ENCODE measurements at places on chromosomes 11 and 22.

DNA sequence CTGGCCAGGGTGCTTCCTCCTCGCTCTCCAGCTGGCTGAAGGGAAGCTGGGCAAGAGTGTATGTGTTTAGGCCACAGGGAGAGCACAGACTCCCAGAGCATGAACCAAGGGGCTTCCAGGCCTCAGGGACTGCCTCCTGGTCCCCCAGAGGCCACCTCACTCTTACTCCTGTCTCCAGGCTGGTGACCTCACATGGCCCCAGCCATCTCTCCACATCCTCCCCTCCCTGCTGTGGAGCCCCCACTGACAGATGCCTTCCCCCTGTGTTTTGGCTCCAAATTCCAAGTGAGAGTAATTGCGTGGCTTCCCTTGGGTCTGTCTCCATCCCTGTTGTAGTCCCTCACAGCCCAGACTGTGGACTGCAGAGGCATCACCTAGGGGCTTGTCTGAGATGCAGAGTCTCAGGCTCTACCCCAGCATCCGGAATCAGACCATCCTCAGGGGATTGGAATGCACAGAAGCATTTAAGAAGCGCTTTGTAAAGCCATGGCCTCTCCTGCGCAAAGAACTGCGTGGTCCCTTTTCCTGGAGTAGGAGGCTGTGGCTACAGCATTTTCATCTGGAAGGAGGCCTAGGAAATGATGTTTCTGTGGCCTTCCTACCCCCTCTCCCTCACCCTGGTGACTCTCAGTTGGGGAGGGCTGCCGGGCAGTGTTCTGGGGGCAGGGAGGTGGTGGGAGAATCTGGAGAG lies 91.1 kb downstream of the ATXN10 start:
- DNase-seq, result no peak

GRCh38 chr22:29738118-29738815 lies 18.5 kb downstream of the CABP7 start:
- no peak for DNase-seq

DNA sequence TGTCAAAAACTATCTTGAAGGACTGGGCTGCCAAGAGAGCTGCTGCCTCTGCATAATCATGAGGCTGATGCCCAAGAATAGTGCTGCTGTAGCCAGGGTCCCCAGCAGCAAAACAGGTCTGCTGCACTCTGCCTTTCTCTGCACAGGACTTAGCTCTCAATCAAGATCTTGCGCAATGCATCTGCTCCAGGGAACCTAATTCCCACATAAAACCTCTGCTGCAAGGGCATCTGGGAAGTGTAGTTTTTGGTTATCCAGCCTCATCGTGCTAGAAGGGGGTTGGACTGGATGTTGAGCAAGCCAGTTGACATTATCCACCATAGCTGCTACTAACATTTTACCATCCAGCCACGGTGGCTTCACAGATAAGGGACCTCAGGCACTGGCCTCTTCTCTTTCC lies 192.7 kb downstream of the C11orf91 start:
- no peak for DNase-seq

GRCh38 chr22:44965171-44965570 lies 44.6 kb downstream of the PHF21B start:
- DNase-seq, result no peak

GRCh38 chr11:92929246-92929645 lies 40.2 kb upstream of the MTNR1B start:
- no peak for DNase-seq

DNA sequence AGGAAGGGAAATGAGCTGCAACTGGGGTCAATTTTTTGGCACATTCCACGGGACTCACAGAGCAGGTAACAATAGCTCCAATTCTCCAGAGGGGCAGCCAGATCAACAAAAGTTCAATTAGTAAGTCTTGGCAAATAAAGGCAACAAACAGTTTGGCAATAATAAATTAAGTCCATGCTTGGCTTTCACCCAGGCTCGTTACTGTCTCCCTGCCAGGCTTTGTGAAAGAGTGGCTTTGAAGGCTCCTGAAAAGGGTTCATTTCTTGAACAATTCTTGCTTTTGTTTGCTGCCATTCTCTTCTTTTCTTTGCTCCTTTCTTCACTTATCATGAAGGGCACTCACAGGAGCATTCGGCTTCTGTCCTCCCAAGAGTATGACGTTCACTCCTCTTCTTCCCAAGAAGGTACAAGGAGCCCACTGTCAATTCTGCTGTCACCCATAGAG lies 123.3 kb downstream of the APIP start:
- DNase-seq, result no peak

DNA sequence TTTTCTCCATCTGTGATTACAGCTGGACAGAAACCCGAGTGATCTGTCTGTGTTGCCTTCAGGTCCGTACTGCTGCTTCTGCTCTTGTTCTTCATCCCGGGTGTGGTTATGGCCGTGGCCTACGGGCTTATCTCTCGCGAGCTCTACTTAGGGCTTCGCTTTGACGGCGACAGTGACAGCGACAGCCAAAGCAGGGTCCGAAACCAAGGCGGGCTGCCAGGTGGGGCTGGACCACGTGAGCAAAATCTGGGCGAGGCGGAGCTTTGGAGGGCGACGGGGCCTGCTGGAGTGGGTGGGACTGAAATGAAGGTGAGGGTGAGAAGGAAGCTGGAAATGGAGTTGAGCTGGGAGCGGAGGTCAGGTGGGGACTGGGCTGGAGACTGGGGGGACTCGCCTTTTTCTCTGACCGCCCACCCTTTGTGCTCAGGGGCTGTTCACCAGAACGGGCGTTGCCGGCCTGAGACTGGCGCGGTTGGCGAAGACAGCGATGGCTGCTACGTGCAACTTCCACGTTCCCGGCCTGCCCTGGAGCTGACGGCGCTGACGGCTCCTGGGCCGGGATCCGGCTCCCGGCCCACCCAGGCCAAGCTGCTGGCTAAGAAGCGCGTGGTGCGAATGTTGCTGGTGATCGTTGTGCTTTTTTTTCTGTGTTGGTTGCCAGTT lies 11.1 kb downstream of the CCKBR start:
- no peak for DNase-seq

DNA sequence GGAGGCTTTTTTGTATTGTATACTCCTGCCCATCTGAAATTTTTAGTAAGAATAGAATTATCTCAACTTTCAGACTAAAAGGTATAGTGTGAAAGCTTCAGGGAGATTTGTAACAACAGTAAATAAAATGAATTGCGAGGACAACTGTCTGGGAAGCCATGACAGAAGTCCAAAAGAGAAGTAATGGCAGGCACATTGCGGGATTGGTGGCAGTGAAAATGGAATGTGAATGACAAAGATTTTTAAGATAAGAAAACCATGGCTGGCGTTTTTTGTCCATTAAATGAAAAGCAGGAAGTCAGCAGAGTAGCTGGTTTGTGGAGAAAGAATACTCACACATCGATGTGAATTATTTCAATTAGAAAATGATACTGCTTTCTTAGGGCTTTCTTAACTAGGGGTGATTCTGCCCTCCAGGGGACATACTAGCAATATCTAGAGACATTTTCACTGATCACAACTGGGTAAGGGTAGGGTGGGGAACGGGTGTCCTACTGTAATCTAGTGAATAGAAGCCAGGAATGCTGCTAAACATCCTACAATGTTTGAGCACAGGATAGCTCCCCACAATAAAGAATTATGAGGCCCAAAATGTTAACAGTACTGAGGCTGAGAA lies 1.6 kb downstream of the NPAT start:
- DNase-seq, result no peak

- no peak for DNase-seq
These were observed 43.3 kb downstream of the SNX19 start for GRCh38 chr11:130872981-130873380.

- no peak for DNase-seq
These were observed 136.4 kb upstream of the SYN3 start for GRCh38 chr22:33194529-33195077.

GRCh38 chr11:21321072-21321471 lies 651.7 kb downstream of the NELL1 start:
- DNase-seq, result no peak

GRCh38 chr11:47786373-47786772 lies 19.2 kb upstream of the FNBP4 start:
- DNase-seq, result no peak

DNA sequence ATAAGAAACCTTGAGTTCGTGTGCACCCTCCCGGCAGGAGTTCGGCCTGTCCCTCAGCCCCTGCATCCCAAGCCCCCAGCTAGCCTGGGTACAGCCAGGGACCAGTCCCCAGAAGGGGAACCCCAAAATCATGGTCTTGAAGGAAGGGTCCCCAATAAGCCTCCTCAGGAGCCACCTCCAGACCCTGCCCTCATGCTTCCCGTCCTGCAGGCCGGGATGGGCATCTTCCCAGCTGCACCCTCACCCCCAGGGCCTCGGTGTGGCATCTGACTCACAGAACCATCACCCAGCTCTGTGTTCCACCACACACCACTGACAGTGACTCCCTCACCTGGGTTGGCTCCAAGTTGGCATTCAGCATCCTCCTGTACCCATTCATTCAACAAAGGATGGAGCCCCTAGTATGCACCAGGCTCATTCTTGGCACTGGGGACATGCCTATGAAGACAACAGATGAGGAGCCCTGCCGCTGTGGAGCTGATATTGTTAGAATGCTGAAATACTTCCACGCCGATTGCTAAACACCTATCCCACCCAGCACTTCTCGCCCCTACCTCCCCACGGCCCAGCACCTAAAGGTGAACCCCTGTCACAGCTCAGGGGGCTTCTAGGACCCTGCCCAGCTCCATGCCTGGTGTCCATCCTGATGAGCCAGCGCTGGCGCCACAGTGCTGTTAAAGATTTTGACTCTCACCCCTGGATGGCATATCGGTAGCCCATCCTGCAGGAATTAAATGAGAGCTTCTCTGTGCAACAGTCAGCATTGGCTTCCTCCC lies 77.8 kb downstream of the BUD13 start:
- DNase-seq, result no peak

DNA sequence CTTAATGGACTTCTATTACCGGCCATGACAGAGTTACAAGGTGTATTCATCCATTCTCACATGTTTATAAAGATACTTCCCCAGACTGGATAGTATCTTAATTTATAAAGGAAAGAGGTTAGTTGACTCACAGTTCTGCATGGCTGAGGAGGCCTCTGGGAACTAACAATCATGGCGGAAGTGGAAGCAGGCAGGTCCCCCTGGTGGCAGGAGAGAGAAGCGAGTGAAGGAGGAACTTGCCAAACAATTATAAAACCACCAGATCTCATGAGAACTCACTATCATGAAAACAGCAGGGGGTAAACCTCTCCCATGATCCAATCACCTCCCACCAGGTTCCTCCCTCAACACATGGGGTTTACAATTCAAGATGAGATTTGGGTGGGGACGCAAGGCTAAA lies 170.0 kb upstream of the PDGFD start:
- DNase-seq, result no peak

DNA sequence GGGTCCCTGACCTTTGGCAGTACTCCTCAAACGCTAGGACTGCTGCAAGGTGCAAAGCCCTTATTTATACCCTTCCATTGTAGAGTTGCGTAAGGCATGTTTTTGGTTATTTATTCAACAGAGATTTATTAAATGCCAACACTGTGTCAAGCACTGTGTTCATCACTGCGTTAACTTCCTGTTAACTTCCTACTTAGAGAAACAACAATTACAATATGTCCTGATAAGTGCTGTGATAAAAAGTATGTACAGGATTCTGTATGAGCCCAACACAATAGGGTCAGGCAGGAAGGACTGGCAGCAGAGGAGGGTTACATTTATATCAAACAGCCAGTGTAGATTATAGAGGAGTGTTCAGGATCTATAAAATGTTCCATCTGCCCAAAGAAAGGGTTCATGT lies 812.8 kb upstream of the API5 start:
- no peak for DNase-seq

DNA sequence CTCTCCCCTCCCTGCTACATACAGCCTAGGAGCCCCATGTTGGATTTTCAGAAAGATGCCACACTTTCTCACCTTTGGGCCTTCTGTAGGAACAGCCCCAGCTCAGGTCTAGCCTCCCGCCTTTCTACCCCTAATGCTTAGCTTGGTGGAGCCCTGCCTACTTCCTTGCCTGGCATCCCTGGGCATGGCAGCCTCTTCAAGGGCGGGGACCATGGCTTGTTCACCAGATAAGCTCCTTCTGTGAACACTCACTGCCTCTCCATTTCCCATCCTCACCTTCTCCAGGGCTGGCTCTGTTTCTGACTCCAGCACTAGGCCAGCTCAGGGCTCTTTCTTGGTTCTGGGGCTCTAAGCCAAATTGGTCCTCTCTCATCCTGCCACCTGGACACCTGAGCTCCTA lies 1.4 kb downstream of the SEPTIN3 start:
- DNase-seq, result no peak

DNA sequence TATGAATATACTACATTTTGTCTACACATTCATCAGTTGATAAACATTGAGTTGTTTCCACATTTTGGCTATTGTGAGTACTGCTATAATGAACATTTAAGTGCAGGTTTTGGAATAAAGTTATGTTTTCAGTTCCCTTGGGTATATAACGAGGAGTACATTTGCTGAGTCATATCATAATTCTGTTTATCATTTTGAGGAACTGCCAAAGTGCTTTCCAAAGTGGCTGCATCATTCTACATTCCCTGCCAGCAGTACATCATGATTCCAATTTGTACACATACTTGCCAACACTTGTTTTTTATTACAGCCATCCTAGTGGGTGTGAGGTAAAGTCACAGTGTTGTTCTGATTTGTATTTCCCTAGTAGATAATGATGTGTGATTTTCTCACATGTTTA lies 1458.6 kb upstream of the TENM4 start:
- DNase-seq, result no peak

- no peak for DNase-seq
These were observed 2.6 kb upstream of the SLC22A24 start for GRCh38 chr11:63146581-63146980.

- no peak for DNase-seq
These were observed 26.3 kb upstream of the RASD2 start for GRCh38 chr22:35514366-35514765.

Data from right renal pelvis (tissue), 4 donors.